ENCODE measurements at places on chromosomes 5 and 9.

DNA sequence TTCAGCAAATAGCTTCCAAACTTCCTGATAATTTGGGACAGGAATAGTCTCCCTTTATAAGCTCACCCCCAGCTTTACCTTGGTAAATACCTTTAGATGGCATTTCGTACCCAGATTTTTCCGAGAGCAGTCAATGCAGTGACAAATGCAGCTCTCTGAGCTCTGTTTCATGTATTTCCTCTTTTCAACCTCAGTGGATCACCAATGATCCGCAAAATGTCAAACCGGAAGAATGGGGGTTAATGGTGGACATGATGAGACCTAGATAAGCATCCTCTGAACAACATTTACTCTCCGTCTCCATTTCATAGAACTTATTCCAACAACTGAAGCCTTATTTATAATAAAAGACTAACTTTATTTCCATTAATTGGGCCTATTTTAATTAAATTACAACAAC lies 227.3 kb downstream of the MCTP1 start:
- DNase-seq = no peak

- no peak for DNase-seq
These were observed 85.8 kb downstream of the LPAR1 start for GRCh38 chr9:110952540-110952859.

DNA sequence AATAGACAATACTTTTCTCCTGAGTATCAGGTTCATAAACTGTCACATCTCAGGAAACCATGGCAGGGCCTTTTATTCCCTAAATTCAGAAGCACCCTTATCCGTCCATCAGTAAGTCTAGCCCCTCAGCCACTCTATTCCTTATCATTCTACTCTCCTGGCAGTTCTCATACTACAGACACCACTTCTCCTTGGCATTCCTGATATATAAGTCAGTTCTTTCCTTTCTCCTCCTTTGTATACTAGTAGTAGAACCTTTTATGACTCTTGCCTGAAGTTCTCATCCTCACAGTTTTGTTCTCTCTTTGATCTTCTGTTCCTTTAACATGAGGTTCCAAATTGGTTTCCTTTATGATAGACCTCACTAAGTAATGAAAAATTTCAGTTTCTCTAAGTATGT lies 29.3 kb downstream of the GRAMD2B start:
- DNase-seq = no peak

GRCh38 chr9:75461183-75461582 lies 372.9 kb downstream of the OSTF1 start:
- no peak for DNase-seq

GRCh38 chr5:957748-958485 lies 50.7 kb upstream of the NKD2 start:
- no peak for DNase-seq

GRCh38 chr9:91362051-91362611 lies 413 bp upstream of the AUH start:
- no peak for DNase-seq

GRCh38 chr5:112930082-112930344 lies 8.0 kb upstream of the REEP5 start:
- DNase-seq = no peak

- no peak for DNase-seq
These were observed 43.7 kb downstream of the STK10 start for GRCh38 chr5:172144291-172144815.

DNA sequence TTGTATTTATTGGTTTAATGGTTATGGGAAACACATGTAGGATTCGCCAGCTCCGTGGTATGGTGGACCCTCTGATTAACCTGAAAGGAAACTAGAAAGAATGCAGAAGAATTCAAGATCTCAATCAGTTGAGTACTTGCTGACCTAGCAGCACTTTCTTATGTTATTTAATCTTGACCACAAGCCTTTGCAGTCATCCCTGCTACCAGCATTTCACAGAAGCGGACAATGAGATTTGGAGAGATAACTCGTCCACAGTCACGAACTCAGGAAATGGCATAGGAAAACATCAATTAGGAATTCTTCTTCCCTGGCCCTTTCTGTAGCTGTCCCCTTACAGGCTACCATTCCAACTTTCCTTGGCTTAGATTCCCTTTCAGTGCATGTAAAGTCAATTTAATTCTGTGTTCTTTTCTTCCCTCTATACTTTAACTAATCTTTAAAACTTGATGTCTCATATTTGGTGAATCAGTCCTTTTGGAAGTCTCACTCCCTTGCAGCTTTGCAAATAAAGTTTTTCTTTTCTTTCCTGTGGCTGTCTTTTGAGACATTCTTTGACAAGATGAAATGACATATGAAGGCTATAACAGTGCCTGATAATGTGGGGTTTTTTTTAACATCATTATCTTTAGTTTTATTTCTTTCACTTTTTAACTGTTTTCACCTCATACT lies 1.3 kb upstream of the SLC44A1 start:
- no peak for DNase-seq

DNA sequence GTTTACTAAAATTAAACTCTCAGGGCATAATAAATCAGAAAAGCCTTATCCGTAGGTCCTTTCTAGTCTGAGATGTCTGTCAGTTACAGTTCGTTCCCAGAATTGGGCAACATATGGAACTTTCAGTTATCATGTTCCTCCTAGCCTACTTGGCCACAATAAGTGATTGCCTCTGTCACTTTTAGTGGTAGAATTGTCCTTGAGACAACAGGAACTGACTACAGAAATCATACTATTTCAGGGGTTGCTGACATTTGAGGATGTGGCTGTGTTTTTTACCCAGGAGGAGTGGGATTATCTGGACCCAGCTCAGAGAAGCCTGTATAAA lies 956 bp downstream of the ZNF189 start:
- DNase-seq = no peak

DNA sequence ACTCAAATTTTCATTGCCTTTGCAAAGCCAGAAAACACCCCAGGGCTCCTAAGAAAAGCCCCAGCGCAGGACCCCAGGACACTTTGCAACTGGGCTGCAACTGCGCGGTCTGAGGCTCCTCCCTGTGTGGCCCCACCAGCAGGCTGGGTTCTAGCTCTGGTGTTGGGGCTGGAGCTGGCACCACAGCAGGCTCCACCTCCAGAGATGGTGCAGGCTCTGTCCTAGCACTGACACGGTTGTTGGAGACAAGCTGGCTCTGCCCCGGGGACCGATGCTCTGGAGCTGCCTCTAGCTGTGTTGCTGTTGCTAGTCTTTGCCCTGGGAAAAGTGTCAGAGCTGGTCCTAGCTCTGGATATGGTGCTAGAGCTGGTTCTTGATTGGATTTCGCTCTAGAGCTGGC lies 13.6 kb downstream of the LCN10 start:
- DNase-seq = no peak

DNA sequence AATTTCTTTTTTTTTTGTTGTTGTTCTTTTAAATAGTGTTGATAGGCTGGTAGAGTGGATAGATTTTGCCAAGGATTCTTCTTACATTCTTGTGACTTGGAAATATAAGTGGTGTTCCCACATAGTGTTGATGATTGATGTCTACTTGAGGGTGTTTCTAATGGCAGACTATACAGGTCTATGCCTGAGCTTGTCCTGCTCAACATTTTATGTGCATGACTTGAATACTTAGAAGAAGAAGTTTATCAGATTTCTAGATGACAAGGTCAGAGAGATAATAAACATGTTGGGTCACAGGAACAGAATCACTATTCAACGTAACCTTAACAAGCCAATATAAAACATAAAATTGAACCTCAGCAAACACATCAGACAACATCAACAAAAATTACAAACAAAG lies 24.2 kb downstream of the XRCC4 start:
- no peak for DNase-seq

GRCh38 chr9:93697352-93698139 lies 121.2 kb downstream of the PHF2 start:
- no peak for DNase-seq

DNA sequence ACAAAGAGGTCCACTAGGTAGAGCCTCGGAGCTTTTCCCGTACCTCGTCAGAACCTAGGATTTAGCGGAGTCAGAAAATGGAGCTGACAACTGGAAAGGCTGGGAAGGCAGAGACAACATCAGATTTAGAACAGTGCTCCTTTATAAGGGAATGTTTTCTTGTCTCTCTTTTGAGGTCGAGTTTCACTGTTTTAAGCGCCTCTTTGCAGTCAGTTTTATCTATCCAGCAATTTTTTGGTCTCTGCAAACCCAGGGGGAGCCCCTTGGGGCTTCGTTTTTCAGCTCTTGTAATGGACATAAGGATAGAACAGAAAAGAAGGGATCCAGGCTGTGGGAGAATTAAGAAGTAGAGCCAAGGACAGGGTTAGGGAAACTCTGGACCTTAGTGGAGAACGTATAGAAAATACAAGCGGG lies 80.5 kb downstream of the FNBP1 start:
- DNase-seq = no peak

DNA sequence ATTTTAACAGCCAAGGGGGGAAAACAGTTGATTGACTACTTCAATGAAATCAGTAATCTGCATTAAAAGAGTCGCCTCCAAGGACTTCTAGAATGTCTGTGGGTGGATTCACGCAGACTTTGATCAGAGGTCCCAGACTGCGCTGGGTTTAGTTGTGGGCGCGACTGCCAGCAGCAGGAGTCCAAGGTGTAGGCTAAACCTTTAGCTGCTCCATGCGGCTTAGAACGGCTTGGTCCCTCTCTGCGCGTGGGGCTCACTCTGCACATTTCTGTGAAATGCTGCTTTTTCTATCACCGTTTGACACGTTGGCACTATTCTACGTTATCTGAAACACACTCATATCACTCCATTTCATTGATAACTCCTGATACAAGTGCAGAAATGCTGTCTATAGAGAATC lies 48.6 kb upstream of the IRX2 start:
- DNase-seq = no peak

DNA sequence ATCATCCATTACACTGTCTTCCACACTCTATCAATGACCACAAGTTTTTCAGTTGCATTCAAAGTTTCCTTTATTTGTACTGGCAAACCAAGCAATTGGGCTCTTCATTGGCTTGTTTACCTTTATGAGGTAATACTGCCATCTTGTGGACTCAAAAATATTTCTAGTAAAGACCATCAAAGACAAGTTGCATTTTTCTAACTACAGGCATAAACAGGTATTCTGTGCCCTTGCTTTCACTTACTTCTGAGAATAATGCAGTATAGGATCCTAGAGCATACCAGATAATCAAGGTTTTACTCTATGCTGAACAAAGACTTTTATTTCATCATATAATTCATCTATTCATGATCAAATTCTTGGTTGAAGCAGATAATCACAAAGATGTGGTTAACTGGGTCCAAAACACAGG lies 173.7 kb upstream of the POU5F2 start:
- DNase-seq = no peak

DNA sequence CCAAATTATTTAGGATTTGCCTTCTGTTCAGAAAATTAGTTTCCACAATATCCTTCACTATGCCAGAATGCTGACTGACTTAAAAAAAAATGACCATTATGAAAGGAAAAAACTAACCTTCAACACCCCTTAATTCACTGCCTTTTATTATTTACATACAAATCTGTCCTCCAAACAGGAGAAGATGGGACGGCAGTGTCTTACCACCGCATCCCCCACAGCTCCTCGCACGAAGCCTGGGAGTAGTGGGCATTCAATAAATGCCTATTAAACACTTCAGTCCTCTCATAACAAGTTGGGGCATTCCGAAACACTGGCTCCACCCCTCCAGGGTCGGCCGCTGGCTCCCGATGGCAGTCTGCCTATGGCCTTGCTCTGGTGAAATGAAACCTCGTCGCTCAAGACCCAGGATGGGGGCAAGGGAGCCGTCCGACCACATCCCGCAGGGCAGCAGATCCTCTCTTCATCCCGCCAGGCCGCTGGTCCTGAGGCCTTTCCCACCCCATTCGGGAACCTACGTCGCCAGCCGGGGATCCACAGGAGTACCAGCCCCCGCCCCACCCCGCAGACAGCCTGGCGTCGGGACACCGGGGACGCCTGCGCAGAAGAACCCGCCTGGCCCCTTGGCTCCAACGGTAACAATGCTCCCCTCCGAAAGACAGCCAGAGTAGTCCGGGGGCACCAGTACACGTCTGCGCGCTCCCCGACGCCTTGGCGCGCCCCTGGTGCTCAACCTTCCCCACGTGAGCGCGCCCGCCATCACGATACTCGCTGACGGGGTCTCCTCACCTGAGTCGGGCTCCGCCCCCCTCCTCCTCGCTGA lies 613 bp downstream of the ZBTB5 start:
- DNase-seq = no peak

GRCh38 chr5:67335426-67335825 lies 138.8 kb upstream of the CD180 start:
- no peak for DNase-seq

DNA sequence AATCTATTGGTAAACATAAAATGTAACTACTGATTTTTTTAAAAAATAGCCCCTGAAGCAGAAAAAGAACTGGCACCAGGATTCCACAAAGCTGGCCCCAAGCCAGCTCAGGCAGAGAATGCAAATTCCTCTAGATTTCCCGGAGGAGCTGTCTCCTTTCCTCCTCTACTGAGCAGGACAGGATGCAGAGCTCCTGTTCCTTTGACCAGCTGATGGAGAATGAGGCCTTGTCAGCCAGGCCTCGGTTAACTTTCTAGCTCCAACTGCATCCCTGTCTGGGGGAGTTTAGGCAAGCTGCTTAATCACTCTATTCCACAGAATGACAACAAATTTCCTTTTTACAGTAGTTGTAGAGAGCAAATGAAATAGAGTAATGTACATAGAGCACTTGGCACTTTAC lies 155.5 kb downstream of the GNAQ start:
- DNase-seq = no peak

GRCh38 chr5:85760519-85760918 lies 857.2 kb upstream of the COX7C start:
- peak; percentile 12 for DNase-seq

GRCh38 chr5:88926774-88927173 lies 43.8 kb upstream of the MEF2C start:
- no peak for DNase-seq

GRCh38 chr5:125489146-125489545 lies 742.7 kb upstream of the ZNF608 start:
- DNase-seq = no peak

DNA sequence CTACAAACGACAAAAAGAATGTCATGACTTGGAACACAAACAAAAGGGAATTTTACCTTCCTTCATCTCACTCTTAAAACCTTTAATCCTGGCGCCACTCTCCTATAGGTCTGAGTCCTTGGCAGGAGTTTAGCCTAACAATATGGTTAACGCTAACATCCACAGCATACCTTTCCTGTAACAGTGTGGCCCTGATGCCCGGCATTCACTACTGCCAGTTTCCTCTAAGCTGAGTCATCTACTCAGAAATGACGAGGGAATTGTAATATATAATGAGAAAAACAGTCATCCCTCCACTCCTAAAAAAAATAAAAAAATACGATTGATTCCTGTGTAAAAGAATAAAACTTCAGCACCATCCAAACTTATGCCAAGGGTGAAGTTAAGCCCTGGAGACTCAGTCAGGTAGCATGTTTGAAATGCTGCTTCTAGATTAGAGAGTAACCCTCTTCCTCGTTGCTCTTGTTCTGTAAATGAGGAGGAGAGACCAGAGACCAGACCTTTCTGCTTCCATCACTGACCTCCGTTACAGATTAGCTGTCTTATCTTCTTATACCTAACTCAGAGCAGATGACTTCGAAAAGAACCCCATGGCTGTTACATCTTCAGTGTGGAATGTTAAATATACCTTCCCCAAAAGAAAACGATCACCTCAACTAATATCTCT lies 37.4 kb downstream of the CCDC125 start:
- no peak for DNase-seq
